ENCODE measurements at places on chromosomes 16 and 17.

DNA sequence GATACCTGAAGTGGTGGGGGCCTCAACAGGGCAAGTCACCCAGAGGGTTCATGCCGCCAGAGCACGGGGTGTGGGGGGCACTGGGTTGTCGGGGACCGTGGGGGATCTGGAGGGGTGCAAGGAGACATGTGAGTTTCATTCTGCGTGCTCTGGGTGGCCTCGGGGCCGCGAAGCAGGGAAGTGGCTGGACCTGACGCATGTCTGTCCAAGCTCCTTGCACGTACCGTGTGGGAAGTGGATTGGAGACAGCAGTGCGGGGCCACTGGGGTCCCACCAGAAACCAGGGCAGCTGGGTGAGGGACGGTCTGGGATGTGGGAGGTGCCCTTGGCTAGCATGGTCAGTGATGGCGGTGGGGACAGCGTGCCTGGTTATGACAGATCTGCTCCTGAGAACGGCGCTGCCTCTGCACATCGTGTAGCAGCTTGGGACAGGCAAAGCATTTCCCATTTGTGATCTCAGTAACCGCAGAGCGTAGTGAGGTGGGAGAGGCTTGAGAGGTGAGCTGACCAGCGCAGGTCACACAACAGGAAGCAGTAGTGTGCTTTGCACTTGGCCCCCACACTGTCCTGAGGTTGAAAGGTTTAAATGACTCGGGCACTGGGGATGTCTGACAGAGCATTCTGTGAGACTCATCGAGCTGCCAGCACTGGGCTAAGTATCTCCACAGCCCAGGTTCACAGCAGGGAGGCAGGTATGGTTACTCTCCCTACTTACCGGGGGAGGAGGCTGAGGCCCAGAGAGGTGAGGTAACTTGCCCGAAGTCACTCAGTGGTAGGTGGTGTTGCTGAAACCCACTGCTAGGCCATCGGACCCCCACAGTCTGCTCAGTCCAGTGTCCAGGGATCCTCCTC, 114.4 kb downstream of the SOCS1 start:
- DNase-seq, result no peak

DNA sequence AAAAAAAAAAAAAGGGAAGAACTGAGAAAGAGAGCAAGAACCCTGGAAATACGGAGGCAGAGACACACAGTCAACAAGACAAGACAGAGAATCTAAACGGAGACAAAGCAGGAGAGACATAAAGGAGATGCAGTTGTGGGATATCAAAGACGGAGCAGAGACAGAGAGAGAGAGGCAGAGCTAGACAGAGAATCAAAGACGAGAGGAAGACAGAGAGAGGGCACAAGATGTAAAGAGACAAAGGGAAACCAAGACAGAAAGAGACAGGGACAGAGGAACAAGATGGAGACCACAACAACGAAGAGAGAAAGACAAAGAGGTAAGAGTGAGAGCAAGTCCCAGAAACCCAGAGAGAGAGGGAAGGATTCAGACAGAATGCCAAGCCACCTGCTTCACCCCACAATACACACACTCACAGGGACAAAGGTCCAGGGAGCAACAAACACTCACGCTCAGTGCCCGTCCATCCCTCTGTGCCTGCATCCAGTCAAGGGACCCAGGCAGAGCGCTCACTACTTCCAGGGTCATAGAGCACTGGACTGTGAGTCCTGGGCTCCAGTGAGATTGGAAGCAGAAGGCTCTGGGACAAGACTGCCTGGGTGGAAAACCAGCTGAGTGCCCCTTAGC, 88.9 kb downstream of the C16orf78 start:
- DNase-seq, result no peak

- no peak for DNase-seq
Measured at GRCh38 chr16:18803569-18804462, 2.5 kb upstream of the ARL6IP1 start.

GRCh38 chr16:71771571-71771970, 37.1 kb downstream of the AP1G1 start:
- no peak for DNase-seq

- no peak for DNase-seq
Measured at GRCh38 chr17:3732210-3732621, 8.5 kb downstream of the HASPIN start.

DNA sequence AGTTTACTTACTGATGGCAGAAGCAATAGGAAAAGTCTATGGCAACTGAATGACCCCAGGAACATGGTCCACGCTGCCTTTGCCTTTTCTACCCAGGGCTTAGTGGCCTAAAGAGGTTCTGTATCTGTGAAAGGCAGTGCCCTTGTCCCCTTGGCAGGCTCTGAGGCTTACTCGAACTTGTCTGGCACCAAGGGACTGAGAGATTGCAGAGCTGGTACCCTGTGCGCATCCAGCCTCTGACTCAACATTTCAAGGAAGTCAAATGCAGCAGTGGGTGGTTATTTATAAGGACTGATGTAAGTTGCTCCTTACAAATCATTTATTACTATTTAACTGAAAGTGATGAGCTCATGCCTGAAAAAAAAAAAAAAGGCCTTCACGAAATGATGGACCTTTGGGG, 299.9 kb upstream of the MYOCD start:
- no peak for DNase-seq

DNA sequence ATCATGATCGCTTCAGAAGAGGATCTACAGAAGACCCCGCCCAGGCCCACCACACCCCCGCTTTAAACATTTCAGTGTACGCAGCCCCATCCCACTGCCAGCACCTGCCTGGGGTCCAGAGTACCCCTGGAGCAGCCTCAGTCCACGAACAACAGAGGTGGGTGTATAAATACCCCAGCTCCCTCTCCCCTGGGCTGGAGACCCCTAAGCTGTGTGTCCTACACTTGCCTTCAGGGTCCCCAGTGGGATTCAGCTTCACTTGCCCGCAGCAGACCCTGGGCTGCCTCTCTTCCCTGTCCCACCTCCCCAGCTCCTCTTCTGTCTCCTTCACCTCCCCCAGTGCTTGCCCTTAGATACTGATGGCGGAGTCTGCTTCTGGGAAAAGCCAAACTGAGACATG, 105.7 kb downstream of the RBFOX3 start:
- no peak for DNase-seq

GRCh38 chr16:89737341-89738071, 16.2 kb downstream of the ZNF276 start:
- DNase-seq, result peak; percentile 55

DNA sequence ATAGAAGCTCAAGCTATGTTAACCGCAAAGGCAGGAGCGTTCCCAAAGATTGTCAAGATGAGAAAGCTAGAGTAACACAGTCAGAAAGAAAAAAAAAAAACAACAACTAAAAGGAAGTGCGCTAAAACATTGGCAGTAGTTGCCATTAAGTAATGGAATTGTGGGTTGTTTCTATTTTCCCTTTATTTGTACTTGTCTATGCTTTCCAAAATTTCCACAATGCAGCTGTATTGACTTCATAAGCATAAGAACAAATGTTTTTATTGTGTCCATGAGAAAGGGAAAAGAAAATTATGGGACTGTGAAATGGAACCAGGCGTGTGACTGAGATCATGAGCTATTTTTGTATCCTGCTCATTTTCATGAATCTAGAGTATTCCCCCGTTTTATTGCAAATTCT, 153.4 kb downstream of the TMEM114 start:
- DNase-seq, result no peak

DNA sequence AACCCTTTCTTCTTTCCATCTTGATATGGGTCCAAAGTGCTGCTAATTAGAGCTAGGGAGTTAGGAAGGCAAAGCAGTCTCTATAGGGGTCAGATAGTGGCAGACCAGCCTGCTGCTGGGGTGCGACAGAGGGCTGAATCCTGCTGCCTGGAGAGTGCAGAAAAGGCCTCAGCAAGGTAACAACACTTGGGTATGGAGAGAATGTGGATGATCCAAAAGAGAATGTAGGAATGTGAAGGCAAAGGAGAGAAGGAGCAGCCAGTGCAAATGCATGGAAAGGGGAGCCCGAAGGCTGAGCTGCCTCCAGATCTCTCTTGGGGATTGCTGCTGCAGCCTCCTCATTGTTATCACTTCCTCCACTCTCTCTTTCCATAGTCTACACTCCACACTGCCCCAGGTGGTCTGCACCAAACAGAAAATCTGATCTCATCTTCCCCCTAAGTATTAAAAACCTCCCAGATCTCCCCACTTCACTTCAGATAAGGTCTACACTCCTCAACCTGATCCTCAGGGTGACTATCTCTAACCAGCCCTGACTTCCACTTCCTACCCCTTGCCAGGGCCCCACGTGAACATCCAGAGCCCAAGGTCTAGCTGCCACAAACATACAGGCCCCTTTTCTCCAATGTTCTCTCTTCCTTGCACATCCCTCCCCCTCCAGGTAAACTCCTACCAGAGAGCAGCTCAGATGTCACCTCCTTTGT, 28.8 kb downstream of the TOM1L2 start:
- DNase-seq, result no peak

DNA sequence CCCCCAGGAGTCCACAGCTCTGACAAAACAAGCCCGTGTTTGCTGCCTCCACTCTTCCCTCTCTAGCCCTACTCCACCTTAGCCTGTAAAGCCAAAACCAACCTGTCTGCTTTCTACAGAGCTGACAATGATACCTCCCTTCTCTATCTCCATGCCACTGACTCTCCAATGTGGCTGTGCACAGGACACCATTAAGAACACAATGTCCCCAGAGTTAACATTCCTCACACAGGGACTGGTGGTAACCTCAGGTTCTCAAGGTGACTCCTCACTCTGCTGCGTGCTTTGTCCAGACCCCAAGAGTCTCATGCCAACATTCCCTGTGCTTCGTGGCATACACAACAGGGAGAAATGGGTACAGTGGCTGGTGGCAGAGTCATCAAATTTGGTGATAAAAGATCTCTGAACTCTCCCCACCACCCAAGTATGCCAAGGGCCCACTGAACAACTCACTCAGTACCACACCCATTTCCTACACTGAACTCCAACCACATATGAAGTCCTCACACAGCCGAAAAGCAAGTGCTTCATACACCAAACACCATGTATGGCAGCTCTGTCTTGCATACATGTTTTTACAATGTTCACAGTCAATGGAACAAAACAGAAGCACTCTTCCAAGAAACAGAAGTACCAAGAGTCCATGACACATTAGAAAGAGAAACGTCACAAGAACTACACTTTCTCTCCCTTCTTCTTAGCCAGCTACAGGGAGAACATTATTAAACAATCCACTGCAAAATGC, 21.1 kb downstream of the CSNK2A2 start:
- DNase-seq, result peak; percentile 4

DNA sequence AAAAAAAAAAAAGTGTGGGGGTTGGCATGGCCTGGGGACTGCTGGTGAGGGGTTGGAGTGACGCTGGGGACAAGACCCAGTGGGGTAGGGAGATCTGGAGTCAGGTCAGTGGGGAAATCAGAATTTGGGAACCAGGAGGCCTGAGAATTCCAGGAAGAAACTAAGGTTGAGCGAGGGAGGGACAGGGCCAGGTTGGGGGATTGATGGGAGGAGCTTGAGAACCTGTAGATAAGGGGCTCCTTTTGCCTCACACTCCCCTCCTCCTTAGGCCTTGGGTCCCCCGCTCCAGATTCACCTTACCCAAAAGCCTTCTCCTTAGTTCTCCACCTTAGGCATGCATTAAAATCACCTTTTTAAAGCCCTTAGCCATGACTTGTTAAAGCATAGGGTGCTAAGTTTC, 8.3 kb upstream of the PYDC1 start:
- no peak for DNase-seq

DNA sequence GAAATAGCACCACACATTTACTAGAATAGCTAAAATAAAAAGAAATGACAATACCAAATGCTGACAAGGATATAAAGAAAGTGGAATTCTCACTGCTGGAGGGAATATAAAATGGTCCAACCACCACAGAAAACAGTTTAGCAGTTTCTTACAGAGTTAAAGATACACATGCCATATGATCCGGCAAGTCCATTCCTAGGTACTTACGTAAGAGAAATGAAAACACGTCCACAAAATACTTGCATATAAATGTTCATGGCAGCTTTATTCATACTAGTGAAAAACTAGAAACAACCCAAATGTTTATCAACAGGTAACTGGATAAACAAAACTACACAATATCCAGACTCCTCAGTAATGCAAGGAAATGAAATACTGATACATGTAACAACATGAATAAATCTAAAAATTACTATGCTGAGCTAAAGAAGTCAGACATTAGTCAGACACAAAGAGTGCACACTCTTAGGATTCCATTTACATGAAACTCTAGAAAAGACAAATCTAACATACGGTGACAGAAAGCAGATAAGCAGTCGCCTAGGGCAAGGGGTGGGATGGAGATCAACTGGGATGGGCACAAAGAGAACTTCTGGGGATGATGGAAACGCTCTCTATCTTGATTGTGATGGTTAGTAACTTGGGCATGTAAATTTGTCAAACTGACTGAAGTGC, 76.4 kb downstream of the SMG6 start:
- no peak for DNase-seq

GRCh38 chr16:15856901-15857698, at the start of gene MYH11:
Gene MYH11, minus strand, starts transcription at chr16:15857028. Its CDS starts 18,776 bp downstream, at chr16:15838252.
- DNase-seq, result no peak

- no peak for DNase-seq
Measured at GRCh38 chr17:56222255-56222654, 69.0 kb downstream of the ANKFN1 start.

- DNase-seq, result no peak
Measured at GRCh38 chr17:82415786-82416185, 2.4 kb upstream of the HEXD start.

- no peak for DNase-seq
Measured at GRCh38 chr16:23027386-23027785, 121.9 kb downstream of the USP31 start.

DNA sequence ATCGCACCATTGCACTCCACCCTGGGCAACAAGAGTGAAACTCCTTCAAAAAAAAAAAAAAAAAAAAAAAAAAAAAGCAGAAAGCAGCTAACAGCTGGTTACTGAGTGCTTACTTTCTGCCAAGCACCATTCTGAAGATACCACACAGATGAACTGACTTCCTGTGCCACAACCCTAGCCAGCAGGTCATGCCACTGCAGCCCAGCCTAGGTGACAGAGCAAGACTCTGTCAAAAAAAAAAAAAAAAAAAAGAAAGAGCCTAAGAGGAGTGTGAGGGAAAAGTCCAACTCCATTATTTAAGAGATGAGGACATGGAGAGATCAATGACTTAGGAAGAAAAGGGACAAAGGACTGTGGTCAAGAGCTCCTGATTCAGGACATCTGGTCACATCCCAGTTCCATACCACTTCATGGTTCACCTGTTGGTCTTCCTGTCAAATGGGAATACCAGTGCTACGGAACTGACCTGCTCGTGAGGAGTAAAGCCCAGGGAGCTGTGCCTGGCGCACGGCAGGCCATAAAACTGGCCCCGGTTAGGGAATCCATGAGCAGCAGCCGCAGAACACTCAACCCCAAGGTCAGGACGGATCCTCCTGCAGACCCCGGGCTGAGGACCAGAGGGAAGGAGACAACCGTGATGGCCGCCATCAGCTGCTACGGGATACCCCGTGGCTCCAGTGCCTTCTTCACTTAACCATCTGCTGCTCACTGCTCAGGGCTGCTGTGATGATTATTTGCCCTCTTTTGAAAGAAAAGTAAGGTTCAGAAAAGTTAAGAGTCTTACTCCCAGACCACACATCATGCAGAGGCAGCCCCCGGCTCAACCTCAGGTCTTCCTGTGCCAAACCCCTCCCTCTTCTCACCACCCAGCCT, 950 bp downstream of the KLHDC4 start:
- no peak for DNase-seq
